ENCODE measurements at places on chromosomes 11 and 22.

DNA sequence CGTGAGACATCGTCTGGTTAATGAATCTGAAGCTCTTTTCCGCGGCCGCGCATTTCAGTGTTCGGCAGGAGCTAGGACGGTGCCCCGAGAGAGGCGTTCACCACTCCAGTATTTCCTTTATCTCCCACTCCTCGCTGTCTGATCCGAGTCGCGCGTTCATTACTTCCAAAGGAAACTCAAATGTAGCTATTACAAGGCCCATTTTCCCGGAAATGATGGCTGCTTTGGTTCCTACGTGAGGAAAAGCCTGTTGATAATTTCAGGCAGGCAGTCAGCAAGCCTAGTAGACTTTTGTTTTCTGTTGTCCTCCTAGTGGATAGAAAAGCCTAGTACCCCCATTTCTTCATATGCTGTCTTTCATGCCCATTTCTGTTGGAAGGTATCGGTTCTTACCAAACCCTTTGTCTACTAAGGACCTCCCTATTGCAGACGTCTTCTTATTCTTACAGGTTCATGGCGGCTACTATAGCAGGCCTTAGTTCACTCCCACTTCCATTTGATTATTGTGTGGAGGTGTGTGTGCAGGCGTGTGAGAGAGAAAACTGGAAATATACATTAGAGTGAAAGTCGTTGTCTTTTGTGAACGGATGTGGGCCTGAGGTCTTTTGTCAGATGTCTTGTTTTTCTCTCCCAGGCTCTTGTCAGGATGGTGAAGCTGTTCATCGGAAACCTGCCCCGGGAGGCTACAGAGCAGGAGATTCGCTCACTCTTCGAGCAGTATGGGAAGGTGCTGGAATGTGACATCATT, 737 bp downstream of the RBM4 start:
- peak; percentile 33 for DNase-seq

- DNase-seq = peak; percentile 42
Observed at GRCh38 chr22:29727131-29727523, 7.3 kb downstream of the CABP7 start.

- no peak for DNase-seq
Observed at GRCh38 chr11:65584723-65585171, 8.9 kb downstream of the EHBP1L1 start.

DNA sequence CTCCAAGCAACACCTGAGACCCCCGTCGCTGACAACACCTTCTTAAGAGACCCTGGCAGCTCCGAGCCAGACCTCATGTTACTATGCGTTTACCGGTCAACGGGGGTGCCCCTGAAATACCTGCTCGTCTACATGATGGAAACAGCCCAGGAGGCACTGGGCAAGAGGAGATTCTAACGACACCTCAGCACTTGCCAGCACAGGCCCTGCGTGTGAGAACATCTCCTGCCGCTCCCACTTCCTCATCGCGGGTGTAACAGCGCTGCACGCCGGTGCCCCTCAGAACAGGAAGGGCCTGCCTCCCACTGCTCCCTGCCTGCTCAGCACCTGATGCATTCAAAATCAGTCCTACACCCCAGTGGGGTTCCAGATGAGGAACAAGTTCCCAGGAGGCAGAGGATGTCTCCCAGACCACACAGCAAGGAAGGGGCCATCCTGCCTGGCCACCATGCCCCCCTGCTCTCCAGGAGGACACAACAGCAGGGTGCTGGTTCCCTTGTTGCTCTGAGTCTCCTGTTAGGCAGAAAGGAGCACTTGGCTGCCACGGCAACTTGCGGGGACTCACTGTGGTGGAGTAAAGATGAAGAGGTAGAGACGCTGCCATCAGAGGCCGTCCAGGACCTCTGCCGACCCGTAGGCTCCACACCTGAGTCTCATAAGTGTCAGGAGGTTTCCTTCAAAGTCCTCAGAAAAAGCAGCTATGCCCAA, 2.1 kb downstream of the TOLLIP start:
- DNase-seq = no peak

- DNase-seq = peak; percentile 85
Observed at GRCh38 chr11:34425867-34426266, 12.9 kb upstream of the CAT start.

DNA sequence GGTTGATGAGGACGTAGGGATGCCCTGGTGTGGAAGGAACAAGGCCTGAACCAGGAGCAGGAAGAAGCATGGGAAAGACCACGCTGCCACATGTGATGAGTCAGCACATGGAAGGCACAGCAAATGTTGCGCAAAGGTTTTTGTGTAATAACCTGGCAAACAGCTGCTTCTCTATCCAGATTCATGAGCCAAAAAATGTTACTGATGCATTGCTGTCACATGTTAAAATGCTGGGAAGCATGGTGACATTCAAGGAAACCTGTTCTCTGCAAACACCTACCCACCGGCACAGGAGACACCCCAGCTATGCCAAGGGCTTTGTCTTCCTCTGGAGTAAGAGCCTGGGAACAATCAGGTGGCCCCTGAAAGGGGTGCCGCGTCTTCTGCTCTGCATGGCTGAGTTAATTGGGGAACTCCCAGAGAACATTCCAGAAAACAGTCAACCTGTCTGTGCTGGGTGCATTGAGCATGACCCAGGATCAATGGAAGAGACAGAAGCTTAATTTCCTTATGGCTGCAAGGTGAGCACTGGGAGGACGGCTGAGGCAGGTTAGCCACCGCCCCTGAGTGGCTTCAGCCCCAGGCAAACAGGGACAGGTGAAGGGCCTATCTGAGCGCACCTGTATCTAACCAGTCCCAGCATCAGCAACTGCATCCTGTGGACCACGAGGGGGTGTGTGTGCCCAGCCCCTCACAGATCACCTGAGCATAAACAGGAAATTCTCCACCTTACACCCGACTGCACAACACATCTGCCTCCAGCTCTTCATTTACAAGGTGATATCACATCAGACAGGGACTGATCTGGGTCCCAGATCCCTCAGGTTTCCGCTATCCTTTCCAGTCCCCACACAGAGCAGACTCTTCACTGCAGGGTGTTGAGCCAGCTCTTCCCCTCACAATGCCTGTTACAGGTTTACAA, 108.4 kb downstream of the GGTLC2 start:
- peak; percentile 18 for DNase-seq

DNA sequence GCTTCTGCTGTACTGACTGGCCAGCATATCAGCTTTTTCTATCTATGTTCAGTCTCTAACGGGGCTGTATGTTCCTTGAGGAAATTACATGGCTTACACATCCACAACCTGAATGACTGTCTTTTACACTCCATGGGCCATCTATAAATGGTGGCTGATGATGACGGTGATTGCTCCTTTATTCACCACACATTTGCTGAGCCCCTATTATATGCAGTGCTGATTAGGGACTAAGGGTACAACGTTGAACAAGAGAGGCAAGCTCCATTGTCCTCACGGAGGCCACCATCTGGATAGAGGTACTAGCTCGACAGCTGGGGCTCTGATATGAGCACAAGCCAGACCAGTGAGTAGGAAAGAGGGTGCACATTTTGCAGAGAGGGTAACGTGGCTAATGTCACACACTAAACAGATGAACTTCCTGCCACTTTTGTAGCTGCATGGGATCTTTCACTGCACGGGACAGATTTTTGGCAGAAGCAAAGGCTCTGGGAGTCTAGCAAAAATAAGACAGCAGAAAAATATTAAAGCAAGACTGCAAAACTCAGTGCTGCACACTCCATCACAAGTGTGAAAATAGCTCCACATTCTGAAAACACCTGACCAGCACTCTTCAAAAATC, 30.6 kb downstream of the DRD2 start:
- DNase-seq = no peak

- DNase-seq = no peak
Observed at GRCh38 chr11:74731301-74732094, at the start of gene CHRDL2. TSS of gene CHRDL2 (minus strand) at chr11:74731426. CDS start at chr11:74730888, 538 bp downstream.
